ENCODE measurements at places on chromosomes 11 and 22.

GRCh38 chr11:17560281-17561110 lies 13.4 kb downstream of the OTOG start:
- DNase-seq = no peak

GRCh38 chr11:65352783-65353182 lies 1.8 kb upstream of the TIGD3 start:
- no peak for DNase-seq

GRCh38 chr22:23591201-23591791 lies 11.2 kb upstream of the IGLL1 start:
- no peak for DNase-seq

- no peak for DNase-seq
Observed at GRCh38 chr11:119860561-119861094, 131.6 kb upstream of the NECTIN1 start.

DNA sequence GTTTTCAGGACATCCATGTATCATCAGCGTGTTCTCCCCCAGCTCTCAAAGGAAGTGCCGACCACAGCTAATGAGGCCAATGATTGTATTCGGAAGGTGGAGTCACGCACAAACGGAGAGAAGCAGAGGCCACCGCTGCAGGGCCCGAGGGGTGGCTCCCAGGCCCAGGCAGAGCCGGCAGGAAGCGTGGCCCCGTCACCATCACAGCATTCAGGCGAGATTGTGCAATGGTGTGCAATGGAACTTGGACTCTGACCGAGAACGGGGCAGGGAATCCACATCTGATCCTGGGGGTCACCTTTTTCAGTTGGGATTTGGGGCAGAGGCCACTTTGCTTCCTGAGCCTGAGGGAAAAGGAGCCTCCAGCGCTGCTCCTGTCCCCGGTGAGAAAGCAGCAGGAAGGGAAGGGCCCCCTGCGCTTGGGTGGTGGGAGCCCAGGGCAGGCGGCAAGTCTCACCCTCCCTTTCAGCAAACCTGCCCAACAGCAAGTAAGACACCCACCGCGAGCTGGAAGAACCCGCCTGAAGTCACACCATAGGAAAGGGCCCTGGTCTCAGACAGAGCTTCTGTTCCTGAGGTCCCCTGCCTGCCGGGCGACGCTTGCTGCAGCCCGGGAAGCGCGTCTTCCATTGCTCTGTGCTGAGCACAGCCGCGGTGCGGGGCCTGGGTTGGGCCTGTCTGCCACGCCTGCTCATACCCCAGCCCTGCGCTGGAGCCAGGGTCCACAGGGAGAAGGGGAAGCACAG lies 1430.7 kb downstream of the BRD1 start:
- no peak for DNase-seq
